NCI-H2081 treated with DMSO at 0.1 percent for 48 hours (cell line): ENCODE measurements at places on chromosomes 2 and 18.

GRCh38 chr2:237012004-237012403 lies 73.7 kb upstream of the COPS8 start:
- no peak for DNase-seq

GRCh38 chr2:189541591-189541990 lies 39.0 kb downstream of the SLC40A1 start:
- DNase-seq = no peak

GRCh38 chr2:180520921-180521581 lies 459.4 kb upstream of the UBE2E3 start:
- no peak for DNase-seq

GRCh38 chr18:631560-631959 lies 25.9 kb upstream of the TYMS start:
- no peak for DNase-seq

- no peak for DNase-seq
Observed at GRCh38 chr2:29742656-29743055, 178.7 kb downstream of the ALK start.

- no peak for DNase-seq
Observed at GRCh38 chr2:63093502-63093901, 42.9 kb downstream of the OTX1 start.

DNA sequence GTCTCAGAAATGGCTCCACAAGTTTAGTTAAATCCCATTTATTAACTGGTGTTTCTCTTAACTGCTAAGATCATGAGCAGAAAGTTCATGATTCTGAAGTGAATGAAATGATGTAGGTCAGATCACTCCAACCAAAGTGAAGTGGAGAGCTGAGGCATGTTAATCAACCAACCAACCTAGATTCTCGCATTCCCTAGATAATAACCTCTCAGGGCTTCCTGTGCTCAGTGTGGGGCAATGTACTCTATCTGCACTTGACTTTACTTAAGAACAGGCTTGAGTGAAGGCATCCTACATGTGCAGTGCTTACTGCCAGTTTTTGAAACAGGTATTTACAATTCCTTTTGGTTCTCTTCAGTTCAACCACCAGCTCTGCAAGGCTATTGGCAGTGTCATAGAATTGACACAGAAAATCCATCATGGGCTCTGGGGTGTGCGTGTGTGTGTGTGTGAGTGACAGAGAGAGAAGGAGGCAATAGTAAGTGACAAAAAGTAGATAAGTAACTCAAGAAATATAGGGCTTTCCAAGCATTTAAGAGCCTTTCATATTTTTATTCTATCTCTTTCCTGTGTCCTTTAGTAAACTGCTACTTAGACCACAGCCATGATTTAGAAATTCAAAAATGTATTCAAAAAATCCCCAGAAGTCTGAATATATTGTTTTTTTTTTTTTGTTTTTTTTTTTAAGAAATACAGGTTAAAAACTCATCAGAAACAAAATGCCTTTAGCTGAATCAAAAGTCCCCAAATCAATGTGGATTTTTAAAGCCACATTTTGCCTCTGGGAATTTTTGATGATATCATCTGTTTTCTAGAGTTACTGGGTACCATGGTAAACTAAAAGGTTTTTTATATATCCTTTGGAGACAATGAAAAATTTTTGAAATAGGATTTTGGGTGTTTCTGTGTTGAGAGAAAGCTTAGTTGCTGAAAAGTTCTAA lies 28.6 kb downstream of the DOCK10 start:
- DNase-seq = no peak

DNA sequence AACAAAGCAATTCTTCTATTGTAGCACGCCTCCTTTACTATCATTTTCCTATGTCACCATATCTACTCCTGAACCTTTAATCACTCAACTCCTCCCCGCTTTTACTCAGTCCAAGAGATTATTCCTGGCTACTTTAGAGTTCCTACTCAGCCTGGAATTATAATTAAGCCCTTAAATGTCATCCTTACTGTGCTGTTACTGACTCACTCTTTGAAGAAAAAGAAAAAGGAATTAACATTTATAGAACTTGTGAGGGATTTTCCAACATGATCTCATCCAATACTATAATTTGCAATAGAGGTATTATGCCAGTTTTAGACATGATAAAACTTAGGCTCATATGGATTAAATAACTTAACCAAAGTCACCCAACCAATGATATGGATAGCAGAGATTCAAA lies 61.7 kb downstream of the CCDC88A start:
- DNase-seq = no peak

GRCh38 chr2:3033315-3033714 lies 344.3 kb downstream of the EIPR1 start:
- DNase-seq = no peak

GRCh38 chr18:57581301-57581934 lies 5.1 kb downstream of the FECH start:
- no peak for DNase-seq

DNA sequence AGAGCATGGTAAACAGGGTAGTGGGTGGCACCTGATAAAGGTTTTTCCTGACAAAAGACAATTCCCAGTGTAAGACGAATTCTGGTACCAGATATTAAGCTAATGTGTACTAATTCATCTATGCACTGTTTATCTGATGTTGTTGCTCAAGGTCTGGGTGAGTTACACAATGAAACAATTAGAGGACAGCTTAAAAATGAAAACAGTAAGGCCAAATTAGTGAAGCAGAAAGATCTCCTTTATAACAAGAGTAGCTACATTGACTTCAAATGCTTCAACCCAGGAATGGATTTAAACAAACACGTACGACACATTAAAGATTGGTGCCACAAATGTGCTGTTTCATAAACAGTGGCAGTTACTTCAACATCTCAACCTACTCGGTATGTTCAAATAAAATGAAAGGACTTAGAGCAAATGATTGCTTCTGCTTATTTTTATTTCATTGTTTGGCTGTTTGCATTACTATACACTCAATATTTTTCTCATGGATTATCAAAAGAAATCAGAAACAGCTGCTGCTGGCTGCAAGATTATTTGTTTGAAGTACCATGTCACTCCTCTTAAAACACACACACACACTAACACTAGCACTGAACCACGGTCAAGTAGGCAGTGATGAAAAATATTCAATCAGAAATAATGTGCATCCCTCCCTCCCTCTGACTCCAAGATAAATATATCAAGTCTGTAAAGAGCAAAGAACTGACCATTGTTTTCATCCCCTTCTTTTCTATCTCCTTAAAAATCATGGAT lies 94.4 kb upstream of the RND3 start:
- DNase-seq = no peak

- no peak for DNase-seq
Observed at GRCh38 chr2:51812138-51812866, 780.4 kb upstream of the NRXN1 start.

DNA sequence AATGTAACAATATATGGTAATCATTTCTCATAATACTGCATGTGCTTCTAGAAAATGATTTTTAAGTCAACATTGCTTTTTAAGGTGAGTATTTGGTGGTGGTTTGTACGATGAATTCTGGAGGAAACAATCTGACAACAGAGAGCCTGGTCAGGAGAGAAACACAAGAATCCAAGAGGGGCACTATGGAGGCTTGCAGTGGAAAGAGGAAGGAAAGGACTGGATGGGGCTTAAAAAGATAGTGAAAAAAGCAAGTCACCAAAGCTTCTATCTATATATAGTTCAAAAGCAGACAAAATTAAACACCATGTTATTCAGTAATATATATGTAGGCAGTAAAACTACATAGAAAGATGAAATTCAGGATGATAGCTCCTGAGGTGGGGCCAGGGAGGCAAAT lies 109.4 kb upstream of the SERTAD2 start:
- DNase-seq = no peak

DNA sequence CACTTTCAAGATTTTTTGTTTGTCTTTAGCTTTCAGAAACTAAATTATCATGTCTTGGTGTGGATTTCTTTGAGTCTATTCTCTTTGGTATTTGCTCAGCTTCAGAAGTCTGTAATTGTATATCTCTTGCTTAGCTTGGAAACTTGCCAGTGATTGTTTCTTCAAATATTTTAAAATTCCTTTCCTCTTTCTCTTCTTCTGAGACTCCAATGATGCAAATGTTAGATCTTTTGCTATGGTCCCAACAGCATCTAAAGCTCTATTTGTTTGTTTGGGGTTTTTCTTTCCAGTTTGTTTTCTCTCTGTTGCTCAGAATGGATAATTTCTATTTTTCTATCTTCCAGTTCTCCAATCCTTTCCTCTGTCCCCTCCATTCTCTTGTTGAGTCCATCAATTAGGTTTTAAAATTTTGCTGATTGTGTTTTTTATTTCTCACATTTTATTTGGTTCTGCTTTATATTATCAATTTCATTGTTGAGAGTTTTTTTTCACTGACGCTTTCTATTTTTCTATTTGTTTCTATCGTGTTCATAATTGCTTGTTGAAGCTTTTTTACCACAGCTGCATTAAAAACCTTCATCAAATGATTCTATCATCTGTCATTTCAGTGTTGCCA lies 81.5 kb upstream of the DAPL1 start:
- DNase-seq = no peak

DNA sequence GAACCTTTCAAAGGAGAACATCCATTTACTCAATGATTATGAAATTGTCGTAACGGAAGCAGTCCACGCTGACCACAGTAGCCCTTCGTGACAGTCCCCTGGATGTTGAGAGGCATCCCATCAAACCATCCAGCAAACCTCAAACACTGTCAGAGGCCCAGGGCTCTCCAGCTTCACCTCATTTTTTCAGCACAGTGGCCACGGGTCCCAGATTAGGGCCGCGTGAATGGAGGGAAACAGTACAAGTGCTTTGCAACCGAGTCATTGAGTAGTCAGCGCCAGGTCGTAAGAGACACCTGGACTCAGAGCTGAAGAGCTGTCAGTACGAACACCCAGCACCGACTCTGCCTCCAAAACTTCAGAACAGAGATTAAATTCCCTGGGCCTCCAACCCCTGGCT lies 552.5 kb upstream of the SALL3 start:
- no peak for DNase-seq

DNA sequence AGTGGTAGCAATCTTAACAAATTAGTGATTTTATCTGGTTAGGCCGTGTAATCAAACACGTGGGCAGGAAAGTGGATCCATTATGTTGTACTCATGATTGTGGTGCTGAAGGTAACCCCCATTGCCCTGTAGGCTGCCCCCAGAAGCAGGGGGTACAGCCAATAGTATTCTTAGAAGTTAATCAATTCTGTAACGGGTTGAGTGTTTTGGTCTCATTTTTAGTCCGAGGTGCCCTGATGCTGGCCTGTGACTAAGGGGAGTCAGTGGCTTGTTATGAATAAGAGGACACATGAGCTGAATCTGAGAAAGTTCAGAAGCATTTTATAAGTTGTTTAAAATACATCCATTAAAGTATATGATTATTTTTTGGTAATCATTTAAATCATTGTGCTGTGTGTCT lies 8.6 kb downstream of the EPAS1 start:
- DNase-seq = no peak

DNA sequence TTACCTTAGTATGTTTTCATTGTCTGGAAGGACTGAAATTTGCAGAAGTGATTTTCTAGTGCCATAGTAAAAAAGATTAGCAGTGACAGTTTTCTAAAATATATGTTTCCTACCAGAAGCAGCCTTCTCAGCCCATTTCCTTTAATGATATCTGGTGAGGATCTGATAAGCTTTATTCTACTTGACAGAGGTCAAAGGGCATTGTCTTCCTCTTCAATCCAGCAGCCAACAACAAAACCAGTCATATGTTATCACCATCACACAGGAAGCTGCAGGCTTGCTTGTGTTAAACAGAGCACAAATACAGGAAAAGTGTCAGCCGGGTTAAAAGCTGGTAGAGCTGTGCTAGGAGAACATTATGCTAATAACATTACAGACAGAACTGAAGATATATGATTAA lies 35.6 kb upstream of the ZSWIM2 start:
- no peak for DNase-seq

DNA sequence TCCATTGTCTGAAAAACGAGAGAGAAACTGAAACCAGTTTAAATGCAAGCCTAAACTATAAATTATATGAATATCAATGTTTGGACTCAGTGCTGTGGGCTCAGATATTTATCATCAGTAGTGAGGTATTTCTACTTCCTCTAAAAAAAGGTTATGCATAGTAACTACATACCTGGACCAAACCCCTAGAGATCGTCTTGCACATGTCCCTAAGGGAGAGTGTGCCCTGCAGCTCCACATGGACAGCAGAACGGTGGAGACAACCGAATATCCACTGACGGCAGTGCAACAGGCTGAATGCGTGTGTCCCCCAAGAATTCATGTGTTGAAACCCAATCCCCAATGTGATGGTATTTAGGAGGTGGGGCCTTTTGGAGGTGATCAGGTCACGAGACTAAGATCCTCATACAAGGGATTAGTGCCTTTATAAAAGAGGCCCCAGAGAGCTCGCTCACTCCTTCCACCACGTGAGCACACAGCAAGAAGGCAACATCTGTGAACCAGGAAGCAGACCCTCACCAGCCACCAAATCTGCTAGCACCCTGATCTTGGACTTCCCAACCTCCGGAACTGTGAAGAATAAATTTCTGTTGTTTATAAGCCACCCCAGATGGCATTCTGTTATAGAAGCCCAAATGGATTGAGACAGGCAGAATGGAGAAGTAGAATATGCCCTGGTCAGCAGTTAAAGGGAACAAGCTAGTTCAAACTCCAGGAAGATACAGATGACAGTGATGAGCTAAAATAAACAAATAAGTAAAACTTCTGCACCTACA lies 208.4 kb downstream of the ANAPC1 start:
- DNase-seq = no peak

- DNase-seq = no peak
Observed at GRCh38 chr2:46502291-46502885, 23.0 kb downstream of the TMEM247 start.

DNA sequence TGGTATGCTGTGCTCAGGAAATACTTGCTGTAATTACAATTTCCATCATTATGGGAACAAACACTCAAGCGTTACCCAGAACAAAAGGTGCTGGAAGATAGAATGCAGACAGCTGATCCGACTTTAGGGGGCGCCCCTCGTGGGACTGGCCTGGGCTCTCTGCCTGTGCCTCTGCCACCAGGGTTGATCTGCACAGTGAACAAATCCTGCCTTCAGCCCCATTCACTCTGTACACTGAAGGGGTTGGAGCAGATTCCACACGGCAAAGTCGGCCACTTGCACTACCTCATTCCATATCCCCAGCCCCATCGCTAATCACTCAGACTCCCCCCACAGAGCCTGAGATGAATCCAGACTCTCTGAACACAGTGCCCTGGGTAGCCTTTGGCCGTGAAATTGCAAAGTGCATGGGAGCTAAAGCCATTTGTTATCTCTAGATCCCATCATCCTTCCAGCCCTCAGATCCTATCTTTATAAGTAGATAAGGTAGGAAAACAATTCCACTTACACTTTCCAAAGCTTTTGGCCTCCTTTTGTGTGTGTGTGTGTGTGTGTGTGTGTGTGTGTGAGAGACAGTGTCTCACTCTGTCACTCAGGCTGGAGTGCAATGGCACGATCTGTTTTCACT lies 69.3 kb downstream of the INPP5D start:
- DNase-seq = no peak
